ENCODE measurements at places on chromosomes 2 and 18.

DNA sequence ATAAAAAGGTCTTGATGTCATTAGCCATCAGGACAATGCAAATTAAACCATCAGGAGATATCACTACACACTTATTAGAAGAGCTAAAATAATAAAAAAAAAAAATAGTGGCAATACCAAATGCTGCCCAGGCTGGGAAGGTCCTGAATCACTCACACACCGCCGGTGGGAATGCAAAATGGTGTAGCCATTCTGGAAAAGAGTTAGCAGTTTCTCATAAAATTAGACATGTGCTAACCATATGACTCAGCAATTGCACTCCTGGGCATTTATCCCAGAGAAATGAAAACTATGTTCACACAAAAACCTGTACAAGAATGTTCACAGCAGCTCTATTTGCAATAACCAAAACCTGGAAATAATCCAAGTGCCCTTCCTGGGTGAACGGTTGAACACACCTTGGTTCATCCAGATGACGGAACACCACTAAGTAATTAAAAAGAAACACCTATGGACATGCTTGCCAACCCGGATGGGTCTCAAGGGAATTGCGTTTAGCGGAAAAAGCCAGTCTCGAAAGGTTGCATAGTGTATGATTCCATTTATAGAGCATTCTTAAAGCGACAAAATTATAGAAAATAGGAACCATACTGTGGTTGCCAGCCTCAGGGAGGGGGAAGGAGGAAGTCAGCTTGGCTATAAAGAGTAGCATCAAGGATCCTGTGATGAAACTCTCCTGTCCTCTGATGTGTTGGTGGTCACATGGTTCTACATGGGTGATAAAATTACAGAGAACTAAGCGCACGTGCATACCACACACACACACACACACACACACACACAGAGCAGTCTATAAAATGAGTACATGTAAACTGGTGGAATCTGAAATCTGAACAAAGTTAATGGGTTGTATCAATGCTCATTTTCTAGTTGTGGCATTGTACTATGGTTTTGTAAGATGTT lies 4.6 kb downstream of the MBP start:
- DNase-seq: peak; percentile 95

DNA sequence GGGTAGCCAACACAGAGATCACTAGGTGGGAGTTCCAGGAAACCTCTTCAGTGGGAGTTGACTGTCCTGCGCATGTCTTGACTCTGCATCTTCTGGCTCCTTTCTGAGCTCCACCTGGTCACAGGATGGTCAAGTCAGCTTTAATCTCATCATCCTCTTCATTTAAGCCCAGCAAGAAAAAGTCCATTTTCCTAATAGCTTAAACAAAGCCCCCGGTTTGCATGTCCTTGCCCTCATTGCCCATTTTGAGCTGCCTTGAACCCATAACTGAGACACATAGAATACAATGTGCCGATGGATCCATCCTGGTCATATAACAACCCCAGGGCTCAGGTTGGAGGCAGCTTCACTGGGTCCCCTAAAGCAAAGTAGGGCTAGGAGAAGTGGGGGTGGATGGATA lies 40.8 kb downstream of the SPATS2L start:
- DNase-seq: no peak

DNA sequence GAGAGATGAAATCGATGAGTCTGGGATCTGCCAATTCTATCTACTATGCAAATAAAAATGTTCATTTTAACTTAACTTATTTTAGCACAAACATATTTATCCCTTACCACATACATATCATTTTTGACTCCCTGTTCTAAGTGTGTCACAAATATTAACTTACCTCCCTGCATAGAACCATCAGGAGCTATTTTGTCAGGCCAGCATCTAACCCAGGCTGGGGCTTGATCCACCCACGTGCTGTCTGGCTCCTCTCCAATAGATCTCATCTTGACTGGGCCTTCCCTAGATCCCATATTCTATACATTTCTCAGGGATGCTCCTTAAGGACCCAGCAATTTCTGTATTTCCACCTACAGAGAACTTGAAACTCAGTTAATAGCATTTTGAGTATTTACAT lies 20.9 kb downstream of the NTSR2 start:
- no peak for DNase-seq

DNA sequence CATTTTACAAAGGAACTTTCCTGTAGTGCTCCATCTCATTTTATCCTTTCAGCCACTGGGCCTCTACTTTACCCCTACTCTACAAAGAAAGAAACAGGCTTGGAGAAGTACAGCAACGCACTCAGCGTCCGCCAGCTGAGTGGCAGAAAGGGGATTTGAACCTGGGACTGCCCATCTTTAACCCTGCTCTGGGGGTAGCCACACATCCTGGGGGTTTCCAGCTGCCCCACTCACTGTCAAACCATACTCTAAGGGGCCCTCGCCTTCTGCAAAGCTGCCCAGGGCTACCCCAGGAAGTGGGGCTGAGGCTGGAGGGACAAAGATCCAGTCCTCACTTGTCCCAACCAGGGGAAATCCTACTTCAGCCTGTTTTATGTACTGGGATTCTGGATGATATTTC lies 17.9 kb downstream of the HS1BP3 start:
- DNase-seq: no peak

DNA sequence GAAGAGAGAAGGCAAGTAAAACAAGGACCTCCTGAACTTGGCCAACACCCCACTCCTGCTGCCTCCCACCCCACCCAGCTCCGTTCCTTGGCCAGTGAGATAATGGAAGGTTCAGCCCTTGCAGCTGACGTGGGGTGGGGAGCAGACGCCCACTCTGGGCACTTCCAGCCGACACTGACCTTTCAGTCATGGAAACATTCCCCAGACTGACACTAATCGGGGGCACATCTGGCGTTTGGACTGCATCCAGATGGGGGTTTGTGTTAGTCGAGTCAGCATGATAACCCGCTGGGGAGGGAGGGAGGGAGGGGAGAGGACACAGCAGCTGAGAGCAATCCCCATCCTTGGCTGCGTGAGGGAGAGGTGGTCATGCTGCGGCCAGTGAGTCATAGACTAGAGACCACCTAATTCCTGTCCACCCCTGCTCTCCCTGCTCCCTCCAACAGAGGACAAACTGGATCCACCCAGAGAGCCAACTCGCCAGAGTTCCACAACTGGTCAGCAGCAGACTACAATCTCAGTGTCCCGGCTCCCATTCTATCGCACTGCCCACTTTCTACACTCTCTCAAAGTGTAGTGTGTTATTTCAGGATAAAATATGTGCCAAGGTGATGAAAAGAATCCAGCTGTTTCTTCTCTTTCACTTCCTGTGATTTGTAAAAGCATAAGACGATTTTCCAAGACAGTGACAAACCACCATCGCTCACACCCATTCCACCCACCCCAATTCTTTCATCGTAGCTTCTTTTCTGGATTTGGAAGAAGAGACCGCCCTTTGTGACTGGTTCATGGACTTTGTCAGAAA lies 115.4 kb upstream of the PKDCC start:
- DNase-seq: no peak

GRCh38 chr2:136777391-136777790 lies 12.0 kb downstream of the THSD7B start:
- DNase-seq: no peak

- no peak for DNase-seq
These were observed 214.4 kb upstream of the ARL4C start for GRCh38 chr2:234711308-234711707.

DNA sequence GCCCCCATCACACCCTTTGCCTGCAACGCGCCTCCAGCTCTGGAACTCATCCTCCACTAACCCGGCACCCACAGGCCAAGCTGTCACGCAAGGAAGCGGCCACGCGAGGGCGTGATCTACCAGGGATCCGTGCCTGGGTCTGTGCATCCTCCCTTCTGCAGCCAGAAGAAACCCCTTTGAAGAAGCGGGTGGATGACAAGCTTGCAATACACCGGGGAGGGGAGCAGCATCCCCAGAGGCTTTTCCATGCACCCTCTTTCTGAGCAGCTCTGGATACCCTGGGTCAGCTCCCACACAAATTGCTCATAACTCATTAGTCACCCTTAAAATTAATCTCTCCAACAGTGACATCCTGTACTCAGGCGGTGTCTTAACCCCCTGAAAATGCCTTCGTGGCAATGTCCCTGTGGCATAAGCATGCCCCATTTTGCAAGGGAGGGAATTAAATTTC lies 47.6 kb downstream of the PDCL3 start:
- no peak for DNase-seq

DNA sequence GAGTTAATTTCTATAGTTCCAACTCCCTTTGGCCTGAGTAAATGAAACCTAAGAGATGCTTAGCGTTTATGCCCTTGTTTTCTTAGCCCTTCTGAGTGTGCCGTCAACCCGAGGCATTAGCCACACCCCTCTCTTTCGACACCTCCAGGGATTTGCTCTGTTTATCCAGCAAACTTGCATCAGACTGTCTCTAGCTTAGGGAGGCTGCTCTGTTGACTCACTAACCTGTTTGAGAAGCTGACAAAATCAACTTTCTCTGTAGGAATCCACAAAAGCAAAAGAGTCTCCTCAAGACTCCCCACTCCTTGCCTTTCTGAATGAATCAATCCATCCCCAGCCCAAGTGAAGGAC lies 317.6 kb downstream of the TNS1 start:
- DNase-seq: no peak

DNA sequence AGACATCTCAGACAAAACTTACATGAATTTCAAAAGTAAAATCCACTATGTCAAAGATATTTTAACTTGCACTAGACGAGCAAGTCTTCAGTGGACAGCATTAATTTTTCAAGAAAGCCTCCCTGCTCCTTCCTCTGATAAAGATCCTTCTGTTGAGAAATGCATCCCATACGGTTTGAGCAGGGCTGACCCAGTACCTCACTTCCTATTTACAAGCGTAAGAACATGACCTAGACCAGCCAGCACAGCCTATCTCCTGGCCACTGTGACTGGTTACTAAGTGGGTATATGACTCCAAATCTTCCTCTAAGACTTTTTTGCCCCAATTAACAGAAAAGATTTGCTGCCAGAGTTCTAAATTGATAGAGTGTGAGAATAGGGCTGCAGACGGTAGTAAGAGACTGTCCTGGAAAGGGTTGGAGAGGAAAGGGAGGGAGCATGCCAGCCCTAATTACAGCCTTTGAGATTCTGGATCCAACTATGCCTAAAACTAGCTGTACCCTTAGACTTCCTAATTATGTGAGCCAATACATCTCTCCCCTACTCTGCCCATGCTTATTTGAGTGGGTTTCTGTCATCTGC lies 108.4 kb downstream of the PRELID3A start:
- no peak for DNase-seq

DNA sequence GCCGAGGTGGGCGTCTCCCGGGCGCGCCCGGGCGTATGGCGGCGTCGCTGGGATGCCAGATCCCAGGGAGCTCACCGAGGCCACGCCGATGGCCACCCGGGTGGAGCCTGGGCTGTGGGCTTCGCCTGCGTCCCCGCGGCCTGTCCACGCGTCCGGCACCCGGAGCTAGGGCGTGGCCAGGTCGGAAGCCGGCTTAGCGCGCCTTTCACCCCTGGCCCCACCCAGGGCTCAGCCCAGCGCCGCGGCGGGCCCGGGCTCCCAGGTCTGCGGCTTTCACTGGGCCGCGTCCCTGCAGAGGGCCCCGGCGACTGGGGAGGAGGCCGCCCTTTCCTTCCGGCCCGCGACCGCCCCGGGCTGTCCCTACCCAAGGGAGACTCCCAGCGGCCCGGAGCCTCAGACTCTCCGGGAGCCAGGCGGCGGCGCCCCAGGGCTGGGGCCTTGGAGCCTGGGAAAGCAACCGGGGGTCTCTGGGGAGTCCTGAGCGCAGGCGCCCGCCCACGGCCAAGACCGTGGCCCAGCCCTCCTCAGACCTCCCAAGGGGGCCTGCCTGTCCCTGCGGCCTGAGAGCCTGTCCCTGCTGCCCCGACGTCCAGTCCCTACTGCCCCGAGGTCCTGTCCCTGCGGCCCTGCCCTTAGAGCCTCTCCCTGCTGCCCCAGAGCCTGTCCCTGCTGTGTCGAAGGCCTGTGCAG lies 36.3 kb upstream of the ITM2C start:
- DNase-seq: no peak

DNA sequence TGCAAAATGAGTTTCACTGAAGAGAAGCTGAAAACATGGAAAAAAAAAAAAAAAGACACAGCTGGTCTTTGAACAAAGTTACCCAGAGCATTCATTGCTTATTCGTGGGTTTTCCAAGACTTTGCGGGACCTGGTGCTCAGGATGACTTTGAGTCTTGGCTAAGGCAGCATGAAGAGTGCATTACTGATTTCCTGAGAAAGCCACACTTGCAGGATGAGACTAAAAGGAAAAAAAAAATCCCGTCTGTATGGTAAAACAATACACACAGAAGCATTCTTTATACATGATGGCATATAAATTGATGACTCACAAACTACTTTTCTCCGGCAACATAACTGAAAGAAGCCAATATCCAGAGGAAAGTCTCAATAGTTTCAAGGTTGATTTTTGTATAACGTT lies 195.4 kb downstream of the SPP2 start:
- no peak for DNase-seq

GRCh38 chr2:175964195-175964594 lies 37.9 kb downstream of the LNPK start:
- no peak for DNase-seq

GRCh38 chr2:84846041-84846663 lies 34.7 kb downstream of the TRABD2A start:
- DNase-seq: no peak

GRCh38 chr18:63159590-63159989 lies 160.0 kb downstream of the BCL2 start:
- DNase-seq: peak; percentile 67

DNA sequence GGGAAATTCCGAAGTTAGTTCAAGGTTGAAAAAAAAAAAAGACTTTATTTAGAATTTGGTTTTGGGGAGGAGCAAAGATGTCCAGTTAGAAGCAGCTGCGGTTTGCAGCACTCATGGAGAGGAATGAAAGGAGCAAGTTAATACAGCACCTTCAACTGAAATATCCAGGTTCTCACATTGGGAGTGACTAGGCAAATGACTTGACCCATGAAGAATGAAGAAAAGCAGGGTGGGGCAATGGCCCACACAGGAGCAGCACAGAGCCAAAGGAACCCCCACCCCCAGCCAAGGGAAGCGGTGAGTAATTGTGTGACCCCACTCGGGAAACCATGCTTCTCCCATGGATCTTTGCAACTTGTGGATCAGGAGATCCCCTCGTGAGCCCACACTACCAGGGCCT lies 32.8 kb downstream of the ZNF892 start:
- DNase-seq: no peak

DNA sequence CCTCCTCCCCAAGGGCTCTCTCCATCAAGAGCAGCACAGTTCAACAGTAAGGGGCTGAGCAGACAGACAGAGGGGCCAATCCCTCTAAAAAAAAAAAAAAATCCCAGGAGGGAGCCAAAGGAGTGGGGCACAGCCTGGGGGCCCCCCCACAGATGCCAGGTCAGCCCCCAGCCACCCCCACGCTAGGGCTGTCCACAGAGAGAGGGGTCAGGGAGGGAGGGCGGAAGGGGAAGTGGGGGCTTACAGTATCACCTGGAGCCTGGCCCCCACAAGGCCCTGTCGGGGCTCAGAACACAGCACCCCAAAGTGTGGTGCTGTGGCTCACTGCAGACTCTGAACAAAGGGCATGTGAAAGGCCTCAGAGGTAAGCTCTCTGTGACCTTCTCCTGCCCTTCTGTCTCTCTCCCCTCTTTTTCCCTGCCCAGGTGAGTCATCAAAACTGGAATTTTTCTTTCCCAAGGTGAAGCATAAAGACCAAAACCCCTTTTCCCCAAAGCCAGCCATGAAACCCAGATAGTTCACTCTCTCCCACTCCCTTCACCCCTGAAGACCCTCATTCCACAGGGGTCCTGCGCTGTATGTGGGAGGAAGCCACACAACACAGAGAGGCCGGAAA lies 13.9 kb downstream of the BIN1 start:
- DNase-seq: no peak

Measured in GM12878 (cell line).